Bronchial epithelial cell (primary cell): ENCODE measurements at places on chromosomes 11 and 22. TPM values are rescaled to one million over a fixed set of nuclear protein-coding genes. Genes with fewer than 3 reads are reported as not detected.

The ANGPTL5 gene
- not detected in 2 replicates for total RNA-seq

The FUT4 gene
- total RNA-seq: 1.0 and 1.8 TPM in 2 replicates

The HOATZ gene
- total RNA-seq: not detected in 2 replicates

The IL17REL gene
- not detected in 2 replicates for total RNA-seq

The PATE2 gene
- total RNA-seq: not detected in 2 replicates

The VSIG10L2 gene
- 0.38 TPM in 1 of 2 replicates, not detected in the other for total RNA-seq

The ZP1 gene
- not detected in 2 replicates for total RNA-seq

The SF3B2 gene
- total RNA-seq: 88.2 and 91.0 TPM in 2 replicates

The ZC3H7B gene
- total RNA-seq: 14.5 and 21.9 TPM in 2 replicates

The PKP3 gene
- total RNA-seq: 231 and 328 TPM in 2 replicates

The NLRP6 gene
- not detected in 2 replicates for total RNA-seq

The TPBGL gene
- not detected in 2 replicates for total RNA-seq

The KIRREL3 gene
- 0.51 TPM in 1 of 2 replicates, not detected in the other for total RNA-seq

The BEST1 gene
- 3.7 and 5.2 TPM in 2 replicates for total RNA-seq

The P4HA3 gene
- total RNA-seq: under 0.01 and 0.26 TPM in 2 replicates

The PDE2A gene
- total RNA-seq: 1.2 and 1.6 TPM in 2 replicates

The OR8D1 gene
- total RNA-seq: not detected in 2 replicates

The MUC15 gene
- total RNA-seq: 0.53 and 7.3 TPM in 2 replicates

The IGSF22 gene
- total RNA-seq: under 0.01 and 1.4 TPM in 2 replicates

The TTC36 gene
- total RNA-seq: 0.51 TPM in 1 of 2 replicates, not detected in the other

The NXPE2 gene
- not detected in 2 replicates for total RNA-seq

The SCGB2A2 gene
- total RNA-seq: not detected in 2 replicates

The SYCE3 gene
- 0.51 and 0.79 TPM in 2 replicates for total RNA-seq

The SDHAF2 gene
- 35.3 and 51.3 TPM in 2 replicates for total RNA-seq

The CST6 gene
- 3.9 and 4.4 TPM in 2 replicates for total RNA-seq
